ENCODE measurements at places on chromosomes 4 and X. TPM values are rescaled to one million over a fixed set of nuclear protein-coding genes. Genes with fewer than 3 reads are reported as not detected.

DNA sequence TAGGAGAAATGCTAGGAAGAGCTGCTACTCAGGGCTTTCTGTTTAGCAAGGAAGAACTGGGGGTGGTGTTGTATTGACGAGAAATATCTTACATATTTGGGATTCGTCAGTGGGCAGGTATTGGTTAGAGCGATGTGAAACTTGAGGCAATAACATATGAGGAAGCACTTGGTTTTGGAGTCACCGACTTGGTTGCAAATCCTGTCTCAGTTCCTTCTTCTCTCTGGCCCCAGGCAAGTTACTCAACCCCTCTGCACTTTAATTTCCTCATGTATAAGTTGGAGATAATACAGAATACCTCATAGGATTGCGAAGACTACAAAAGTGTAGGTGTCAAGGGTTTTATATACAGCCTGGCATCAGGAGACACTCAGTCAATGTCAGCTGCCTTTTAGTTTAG, 34.1 kb downstream of the GPAT3 start:
- DNase-seq = no peak

- peak; percentile 86 for DNase-seq
Observed at GRCh38 chr4:123785538-123785937, 388.9 kb downstream of the SPRY1 start.

The TMSB15A gene
- 6.3 TPM for polyA plus RNA-seq

- DNase-seq = no peak
Observed at GRCh38 chrX:13699183-13699826, 10.4 kb downstream of the RAB9A start.

- DNase-seq = no peak
Observed at GRCh38 chr4:17526695-17527477, 11.9 kb downstream of the CLRN2 start.

DNA sequence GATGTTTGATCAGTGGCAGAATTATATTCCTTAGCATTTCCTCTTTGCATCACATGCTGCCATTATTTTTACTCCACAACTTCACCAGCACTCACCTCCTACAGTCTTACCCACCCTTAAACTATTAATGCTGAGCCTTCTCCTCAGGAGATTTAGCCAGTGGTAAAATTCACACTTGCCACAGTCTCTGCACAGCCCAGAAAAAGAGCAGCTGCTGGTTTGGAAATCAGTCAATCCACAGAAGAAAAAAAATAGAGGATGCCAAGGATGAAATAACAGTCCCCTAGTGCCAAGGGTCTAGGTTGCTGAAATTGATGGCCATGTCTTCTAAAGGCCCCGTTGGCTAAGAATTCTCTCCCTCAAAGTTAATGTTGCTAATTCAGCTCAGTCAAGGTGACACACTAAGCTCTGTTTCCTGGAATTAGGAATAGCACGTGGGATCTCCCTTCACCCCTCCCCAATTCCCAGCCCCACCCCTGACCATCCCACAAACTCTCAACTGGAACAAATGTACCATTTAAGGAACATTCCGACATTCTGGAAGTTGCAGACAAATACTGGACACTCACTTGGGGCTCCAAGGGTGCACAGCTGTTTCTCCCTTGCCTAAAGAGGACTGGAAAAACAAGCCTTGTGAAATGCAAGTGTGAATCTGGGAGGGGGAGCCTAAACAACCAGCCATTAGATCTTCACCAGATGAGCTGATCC, 5.7 kb downstream of the ATP1B4 start:
- DNase-seq = no peak

The DGAT2L6 gene
- not detected for polyA plus RNA-seq

- peak; percentile 2 for DNase-seq
Observed at GRCh38 chr4:173051716-173052115, 116.9 kb upstream of the GALNT7 start.

All from BJ (cell line).